ENCODE measurements at places on chromosomes 4 and X. TPM values are rescaled to one million over a fixed set of nuclear protein-coding genes. Genes with fewer than 3 reads are reported as not detected.

- no peak overlapping the region for H3K4me3 ChIP-seq
- DNase-seq, result no peak
- no peak overlapping the region for H3K27ac ChIP-seq
- no peaks in the 10 kb centered on the region for H3K27me3 ChIP-seq
- peaks cover 17% of the 10 kb centered on the region for H3K4me1 ChIP-seq
Observed at GRCh38 chr4:89496851-89497250, 189.3 kb upstream of the GPRIN3 start.

DNA sequence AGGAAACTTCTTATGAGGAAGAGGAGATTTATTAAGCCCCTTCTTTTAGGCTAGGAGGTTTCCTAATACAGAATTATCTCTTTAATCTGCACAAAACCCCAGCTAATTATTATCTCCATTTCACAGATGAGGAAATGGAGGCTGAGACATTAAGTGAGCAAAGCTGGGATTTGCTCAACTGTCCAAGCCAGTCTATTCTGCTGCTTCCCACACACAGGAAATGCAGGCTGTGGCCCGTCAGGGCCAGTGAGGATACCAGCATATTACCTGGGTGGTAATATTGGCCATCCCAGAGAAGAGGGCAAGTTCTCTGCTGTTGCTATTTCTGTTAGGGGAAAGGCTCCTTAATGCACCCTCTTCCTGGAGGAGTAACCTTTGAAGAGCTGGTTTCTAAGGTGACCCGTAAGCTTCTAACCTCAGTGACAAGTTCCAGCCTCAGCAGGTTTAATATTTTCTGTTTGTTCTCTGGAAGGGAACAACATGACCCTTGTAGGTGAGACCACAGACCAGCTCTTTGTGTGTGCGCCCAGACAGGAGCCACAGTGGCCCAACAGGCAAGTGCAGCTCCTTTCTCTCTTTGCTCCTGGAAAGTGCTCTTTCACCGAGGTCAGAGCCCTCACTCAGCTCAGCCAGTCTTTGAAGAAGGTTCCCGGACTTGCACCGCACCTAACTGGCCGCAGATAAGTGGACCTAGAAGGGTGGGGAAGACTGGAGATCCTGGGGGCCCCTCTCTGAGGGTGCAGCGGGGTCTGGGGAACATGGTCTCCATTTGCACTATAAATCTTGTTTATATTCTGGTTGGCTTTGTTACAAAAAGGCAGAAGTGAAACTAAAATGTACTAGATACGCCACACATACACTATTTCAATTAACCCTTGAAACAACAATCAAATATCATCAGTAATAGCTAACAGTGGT lies 35.5 kb downstream of the TBC1D9 start:
- H3K36me3 ChIP-seq, result peaks cover 7% of the 10 kb centered on the region
- H3K4me1 ChIP-seq, result peaks cover 21% of the 10 kb centered on the region
- DNase-seq, result no peak
- H3K4me3 ChIP-seq, result no peak overlapping the region
- no peaks in the 10 kb centered on the region for H3K27me3 ChIP-seq

DNA sequence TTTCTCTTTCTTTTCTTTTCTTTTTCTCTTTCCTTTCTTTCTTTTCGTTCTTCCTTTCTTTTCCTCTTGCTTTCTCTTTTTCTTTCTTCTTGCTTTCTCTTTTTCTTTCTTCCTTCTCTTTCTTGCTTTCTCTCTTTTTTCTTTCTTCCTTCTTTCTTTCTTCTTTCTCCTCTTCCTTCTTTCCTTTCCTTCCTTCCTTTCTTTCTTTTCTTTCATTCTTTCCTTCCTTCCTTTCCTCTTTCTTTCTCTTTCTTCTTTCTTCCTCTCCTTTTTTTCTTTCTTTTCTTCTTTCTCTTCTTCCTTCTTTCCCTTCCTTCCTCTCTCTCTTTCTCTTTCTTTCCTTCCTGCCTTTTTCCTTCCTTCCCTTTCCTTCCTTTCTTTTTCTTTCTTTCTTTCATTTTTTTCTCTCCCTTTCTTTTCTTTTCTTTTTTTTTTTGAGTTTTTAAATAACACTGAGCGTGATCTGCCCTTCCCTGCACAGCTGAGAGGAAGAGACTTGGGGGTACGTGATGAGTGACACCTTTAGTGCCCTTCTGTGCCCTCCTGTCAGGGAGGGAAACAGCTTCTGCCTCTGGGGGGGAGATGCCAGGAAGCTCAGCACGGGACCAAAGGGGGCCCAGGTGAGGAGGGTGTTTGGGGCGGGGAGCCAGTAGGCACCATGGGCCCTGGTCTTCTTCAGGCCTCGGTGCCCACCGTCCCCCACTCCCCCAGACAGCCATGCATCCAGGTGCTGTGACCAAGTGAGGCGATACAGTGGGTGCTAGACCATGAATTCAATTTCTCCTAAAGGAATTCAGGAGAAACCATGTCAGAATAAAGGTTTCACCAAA lies 36.6 kb upstream of the CDKN2AIP start:
- H3K36me3 ChIP-seq, result no peaks in the 10 kb centered on the region
- peaks cover 13% of the 10 kb centered on the region for H3K4me1 ChIP-seq
- DNase-seq, result no peak
- H3K4me3 ChIP-seq, result peak overlapping the region; percentile 38
- no peaks in the 10 kb centered on the region for H3K27me3 ChIP-seq
- H3K27ac ChIP-seq, result no peak overlapping the region

DNA sequence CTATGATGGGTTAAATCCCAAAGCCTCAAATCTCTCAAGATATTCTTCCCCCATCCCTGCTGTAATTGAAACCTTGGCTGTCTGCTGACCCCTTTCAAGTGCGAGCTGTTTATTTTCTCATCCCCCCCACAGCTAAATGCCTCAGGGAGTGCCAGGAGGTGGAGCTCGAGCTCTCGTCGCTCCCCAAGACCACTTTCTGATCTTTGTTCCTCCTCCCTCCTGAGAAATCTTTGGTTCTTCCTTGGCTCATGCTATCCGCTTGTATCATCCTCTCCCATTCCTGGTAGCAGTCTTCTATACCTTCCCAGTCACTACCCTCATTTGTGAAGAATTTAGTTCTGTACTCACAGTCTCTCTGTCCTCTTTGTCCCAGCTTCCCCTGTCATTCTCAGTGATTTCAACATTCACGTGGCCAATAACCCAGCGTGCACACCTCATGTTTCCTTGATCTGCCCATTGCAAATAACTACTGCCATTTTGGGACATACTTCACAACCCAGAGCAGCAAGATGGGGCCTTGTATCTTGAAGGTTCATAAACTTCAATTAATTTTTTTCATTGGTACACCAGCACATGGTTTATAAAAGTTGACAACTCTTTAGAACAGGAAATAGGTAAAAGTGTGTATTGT lies 9.2 kb upstream of the SLC25A43 start:
- no peaks in the 10 kb centered on the region for H3K4me1 ChIP-seq
- no peak for DNase-seq

DNA sequence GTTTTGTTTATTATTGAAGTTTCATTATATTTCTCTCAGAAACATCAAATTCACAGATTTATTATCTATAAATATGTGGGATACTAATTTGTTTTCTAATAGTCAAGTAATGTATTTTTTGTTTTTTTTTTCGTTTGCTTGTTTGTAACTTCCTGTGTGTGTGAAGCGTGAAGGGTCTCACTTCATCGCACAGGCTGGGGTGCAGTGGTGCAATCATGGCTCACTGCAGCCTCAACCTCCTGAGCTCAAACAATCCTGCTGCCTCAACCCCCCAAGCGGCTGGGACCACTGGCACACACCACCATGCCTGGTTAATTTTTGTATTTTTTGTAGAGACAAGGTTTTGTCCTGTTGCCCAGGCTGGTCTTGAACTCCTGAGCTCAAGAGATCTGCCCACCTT lies 55.1 kb downstream of the SH3RF1 start:
- no peak overlapping the region for H3K27ac ChIP-seq
- H3K4me1 ChIP-seq, result no peaks in the 10 kb centered on the region

DNA sequence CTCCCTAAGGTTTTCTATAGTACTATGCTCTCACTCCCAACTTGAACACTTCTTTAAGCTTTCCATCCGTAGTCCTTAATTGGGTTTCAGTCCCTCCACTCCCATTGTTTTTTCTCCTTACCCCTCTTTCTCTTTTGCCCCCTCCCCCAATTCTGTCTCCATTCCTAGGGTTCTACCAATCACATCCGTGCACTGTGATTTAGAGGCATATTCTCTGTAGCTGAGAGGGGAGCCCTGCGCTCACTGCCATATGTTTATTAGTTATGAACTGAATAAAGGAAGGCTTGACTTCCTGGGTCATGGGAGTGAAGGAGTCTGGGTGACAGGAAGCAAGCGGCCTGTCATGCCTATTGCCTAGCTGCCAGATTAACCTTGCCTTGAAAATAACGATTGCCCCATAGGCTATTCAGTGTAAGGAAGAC lies 471 bp downstream of the MCTS1 start:
- peak; percentile 51 for DNase-seq
- H3K27ac ChIP-seq, result peak overlapping the region; percentile 97
- peaks cover 34% of the 10 kb centered on the region for H3K36me3 ChIP-seq
- H3K4me3 ChIP-seq, result peak overlapping the region; percentile 94
- peaks cover 15% of the 10 kb centered on the region for H3K27me3 ChIP-seq

DNA sequence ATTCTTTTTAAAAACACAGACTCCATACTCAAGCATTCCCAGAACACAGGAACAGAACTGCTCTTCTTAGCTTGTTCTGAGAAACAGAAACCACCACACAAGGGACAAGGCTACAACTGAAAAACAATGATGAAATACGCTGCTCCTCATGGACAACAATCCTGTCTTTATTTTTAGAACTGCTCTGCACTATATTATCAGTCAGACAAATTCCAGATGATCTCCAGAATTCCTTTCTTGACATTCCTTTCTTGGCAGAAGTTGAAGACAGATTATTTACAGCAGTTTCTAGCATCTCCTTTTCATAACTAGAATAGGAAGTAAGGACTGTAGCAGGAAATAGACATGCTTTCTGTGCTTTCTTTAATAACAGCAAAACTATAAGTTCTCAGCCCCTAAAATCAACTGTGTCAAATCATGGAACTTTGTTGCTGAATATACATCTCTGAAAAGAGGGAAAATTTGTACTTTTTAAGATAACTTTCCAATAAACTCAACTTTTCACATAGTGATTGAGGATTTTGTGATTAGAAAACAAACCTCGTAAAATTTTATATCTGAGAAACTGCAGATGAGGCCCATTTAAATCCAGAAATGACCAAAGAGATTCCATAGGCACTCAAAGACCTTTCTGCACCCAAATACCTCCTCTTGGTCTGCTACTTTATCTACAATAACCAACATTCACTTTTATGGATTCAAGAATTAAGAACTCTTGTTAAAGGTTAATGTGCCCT lies 35.9 kb downstream of the ANTXR2 start:
- H3K36me3 ChIP-seq, result no peaks in the 10 kb centered on the region
- H3K4me1 ChIP-seq, result no peaks in the 10 kb centered on the region
- H3K27me3 ChIP-seq, result no peaks in the 10 kb centered on the region
- no peak for DNase-seq
- H3K27ac ChIP-seq, result peak overlapping the region; percentile 29

GRCh38 chr4:159902648-159903047 lies 799.8 kb downstream of the RAPGEF2 start:
- H3K4me3 ChIP-seq, result no peak overlapping the region
- DNase-seq, result no peak
- H3K27ac ChIP-seq, result no peak overlapping the region
- no peaks in the 10 kb centered on the region for H3K4me1 ChIP-seq

- H3K4me3 ChIP-seq, result no peak overlapping the region
- no peaks in the 10 kb centered on the region for H3K27me3 ChIP-seq
- H3K4me1 ChIP-seq, result no peaks in the 10 kb centered on the region
- DNase-seq, result no peak
- no peak overlapping the region for H3K27ac ChIP-seq
Observed at GRCh38 chr4:158200214-158200613, 10.1 kb upstream of the TMEM144 start.

GRCh38 chrX:41695426-41695825 lies 6.7 kb downstream of the GPR34 start:
- no peak overlapping the region for H3K4me3 ChIP-seq
- DNase-seq, result no peak
- no peak overlapping the region for H3K27ac ChIP-seq
- H3K27me3 ChIP-seq, result peaks cover 28% of the 10 kb centered on the region

DNA sequence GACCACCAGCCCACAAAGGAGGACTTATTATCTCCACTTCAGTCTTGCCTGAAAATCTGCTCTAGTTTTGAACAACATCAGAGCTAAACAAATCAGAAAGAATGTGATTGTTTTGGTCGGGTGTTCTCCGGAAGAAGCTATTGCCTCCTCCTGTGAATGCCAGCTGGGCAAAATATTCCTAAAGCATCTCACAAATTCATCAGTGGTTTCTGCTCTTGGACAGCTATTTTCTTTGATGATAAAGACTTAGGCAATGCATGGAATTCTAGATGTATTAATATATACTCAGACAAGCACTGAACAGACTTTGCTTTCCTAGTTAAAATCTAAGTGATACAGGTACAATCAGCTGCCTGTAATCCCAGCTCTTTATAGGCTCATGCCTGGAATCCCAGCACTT lies 71.8 kb downstream of the ASMT start:
- no peak overlapping the region for H3K4me3 ChIP-seq
- no peaks in the 10 kb centered on the region for H3K4me1 ChIP-seq
- DNase-seq, result no peak
- H3K36me3 ChIP-seq, result peaks cover 6% of the 10 kb centered on the region
- no peaks in the 10 kb centered on the region for H3K27me3 ChIP-seq

DNA sequence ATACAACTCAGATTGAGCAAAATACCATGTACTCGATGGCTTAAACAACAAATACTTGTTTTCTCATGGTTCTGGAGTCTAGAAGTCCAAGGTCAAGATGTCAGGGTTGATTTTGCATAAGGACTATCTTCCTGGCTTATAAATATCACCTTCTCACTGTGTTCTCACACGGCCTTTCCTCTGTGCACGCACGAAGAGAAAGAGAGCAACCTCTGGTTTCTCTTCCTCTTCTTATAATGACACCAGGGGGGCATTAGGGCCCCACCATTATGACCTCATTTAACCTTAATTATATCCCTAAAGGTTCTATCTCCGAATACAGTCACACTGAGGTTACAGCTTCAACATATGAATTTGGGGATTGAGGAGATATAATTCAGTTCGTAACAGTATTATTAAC lies 504.0 kb downstream of the MAGEE1 start:
- DNase-seq, result no peak
- H3K27ac ChIP-seq, result no peak overlapping the region
- no peak overlapping the region for H3K4me3 ChIP-seq

DNA sequence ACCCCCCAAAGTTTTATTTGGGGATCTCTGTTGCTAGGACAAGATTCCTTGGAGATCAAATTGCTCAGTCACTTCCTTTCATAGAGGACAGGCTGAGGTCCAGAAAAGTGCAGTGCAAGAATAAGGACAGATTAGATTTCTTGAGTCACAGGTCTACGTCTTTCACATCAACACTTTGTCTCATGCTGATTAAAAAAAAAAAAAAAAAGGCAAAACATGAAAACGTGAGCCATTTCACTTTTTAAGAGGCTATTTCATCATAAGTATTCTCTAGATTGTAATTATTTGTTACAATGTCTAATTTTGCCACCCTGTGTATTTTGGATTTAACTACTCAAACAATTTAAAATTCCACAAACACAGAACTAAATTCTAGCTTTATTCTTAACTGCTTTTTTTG lies 647.0 kb downstream of the TRAM1L1 start:
- no peak overlapping the region for H3K4me3 ChIP-seq
- H3K27me3 ChIP-seq, result no peaks in the 10 kb centered on the region
- DNase-seq, result peak; percentile 4
- no peaks in the 10 kb centered on the region for H3K4me1 ChIP-seq
- no peaks in the 10 kb centered on the region for H3K36me3 ChIP-seq

Gene CNKSR2
- not detected for total RNA-seq

Gene HELT
- total RNA-seq, result not detected

Gene PCDH10
- not detected for total RNA-seq
